Head of caudate nucleus (tissue), 42 donors: ENCODE measurements at places on chromosomes 2 and 18.

- DNase-seq = peak; percentile 75
Measured at GRCh38 chr18:44679914-44680272, 795 bp upstream of the SETBP1 start.

- no peak for DNase-seq
Measured at GRCh38 chr2:30780776-30781330, 26.4 kb downstream of the CAPN13 start.

GRCh38 chr2:47494267-47495130 lies 91.5 kb downstream of the MSH2 start:
- no peak for DNase-seq

DNA sequence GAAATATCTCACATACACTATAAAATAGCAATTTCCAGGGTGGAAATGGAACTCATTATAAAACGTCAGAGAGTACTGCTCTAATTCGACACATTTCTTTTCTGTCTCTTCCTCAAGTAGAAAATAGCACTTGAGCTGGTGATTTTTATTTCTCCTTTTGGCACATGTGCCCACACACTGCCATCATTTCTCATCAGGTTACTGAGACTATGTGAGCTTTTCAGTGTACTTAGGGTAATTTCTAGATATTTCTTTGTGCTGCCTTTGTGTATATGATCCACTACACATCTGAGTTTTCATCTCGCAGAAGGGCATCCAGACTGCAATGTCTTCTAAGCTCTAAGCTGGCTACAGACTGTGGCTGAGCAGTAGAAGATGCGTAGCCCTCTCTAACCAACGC lies 62.1 kb upstream of the PGAP1 start:
- peak; percentile 14 for DNase-seq

- DNase-seq = no peak
Measured at GRCh38 chr18:9751371-9752031, 43.4 kb downstream of the RAB31 start.

- no peak for DNase-seq
Measured at GRCh38 chr2:18544171-18544570, 16.3 kb downstream of the RDH14 start.

DNA sequence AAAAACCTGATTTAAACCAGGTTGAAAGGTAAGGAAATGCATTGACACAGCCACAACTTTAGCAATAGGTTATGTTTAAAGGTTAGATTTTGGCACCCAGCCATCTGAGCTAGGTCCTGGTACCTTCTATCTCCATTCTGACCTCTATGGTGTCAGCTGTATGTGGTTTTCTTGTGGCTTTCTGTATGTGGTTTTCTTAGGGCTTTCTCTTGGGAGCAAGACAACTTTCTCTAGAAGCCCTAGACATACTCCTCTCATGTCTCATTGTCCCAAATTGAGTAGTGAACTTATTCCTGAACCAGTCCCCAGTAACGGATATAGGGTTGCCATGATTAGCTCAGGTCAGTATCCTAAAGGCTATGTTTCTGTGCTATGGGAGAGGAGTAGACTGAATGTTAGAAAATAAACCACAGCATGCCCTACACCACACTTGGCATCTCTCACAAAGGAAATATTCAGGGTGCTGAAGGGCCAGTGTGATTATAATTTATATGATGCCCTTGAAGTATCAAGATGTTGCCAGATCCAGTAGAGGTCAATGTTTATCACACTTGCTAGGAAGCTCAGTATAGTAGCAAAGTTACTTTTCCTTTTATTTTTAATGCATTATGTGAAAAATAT lies 176.1 kb downstream of the CAPN13 start:
- no peak for DNase-seq

DNA sequence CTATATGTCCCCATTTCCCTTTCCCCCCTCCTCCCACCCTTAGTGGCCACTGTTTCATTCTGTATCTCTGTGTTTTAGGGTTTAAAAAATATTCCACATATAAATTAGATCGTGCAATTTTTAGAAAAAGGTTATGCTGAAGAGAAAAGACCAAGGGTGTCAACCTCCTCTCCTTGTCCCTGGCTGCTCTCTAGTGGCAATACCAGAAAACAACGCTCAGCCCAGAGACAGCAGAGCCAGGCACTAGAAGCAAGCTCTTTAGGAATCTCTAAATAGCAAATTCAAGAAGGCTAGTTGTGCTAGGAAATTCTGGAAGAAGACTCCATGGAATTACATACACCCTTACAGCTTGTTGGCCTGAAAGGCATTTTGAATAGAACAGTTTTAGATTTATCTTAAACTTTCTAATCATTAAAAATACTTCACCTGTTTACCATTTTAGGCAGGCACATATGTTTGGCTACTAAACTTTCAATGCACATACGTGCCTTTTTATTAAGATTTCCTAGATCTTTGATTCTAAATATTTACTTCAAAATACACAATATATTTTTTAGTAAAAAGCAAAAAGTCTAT lies 35.1 kb upstream of the RASGRP3 start:
- DNase-seq = peak; percentile 82

DNA sequence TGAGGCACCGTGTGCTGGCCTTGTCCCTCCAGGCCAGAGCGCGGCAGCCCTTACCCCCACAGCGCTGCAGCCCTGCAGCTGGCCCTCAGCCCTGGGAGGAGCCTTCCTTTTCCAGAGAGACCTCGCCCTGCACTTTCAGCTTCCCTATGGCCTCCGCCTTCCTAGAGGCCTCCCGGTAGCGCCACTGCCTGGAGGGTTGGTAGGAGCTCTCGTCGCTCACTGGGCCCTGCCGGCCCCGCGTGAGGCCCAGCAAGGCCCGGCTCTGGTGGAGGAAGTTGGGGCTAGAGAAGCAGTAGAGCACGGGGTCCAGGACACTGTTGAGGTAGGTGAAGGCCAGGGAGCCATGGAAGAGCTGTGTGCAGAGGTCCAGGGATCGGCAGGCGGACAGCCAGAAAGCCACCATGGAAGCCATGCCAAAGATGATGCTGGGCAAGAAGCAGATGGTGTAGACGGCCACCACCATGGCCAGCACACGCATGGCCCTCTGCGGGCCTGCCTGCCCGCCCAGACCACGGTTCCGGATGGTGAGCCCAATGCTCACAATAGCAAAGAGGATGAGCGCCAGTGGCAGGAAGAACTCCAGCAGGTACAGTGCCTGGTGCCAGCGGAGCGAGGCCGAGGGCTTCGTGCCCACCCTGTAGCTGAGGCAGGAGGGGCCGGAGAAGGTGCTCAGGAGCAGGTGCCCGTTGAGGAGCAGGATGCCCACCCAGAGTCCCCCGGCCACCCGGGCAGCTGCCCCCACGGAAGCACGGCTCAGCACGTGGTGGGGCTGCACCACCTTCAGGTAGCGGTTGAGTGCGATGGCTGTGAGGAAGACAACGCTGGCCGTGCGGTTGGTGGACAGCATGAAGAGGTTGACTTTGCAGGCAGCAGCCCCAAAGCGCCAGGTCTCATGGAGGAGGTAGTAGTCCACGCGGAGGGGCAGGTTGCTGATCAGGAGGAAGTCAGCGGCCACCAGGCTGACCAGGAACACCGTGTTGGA lies 821 bp downstream of the OXER1 start:
- no peak for DNase-seq

DNA sequence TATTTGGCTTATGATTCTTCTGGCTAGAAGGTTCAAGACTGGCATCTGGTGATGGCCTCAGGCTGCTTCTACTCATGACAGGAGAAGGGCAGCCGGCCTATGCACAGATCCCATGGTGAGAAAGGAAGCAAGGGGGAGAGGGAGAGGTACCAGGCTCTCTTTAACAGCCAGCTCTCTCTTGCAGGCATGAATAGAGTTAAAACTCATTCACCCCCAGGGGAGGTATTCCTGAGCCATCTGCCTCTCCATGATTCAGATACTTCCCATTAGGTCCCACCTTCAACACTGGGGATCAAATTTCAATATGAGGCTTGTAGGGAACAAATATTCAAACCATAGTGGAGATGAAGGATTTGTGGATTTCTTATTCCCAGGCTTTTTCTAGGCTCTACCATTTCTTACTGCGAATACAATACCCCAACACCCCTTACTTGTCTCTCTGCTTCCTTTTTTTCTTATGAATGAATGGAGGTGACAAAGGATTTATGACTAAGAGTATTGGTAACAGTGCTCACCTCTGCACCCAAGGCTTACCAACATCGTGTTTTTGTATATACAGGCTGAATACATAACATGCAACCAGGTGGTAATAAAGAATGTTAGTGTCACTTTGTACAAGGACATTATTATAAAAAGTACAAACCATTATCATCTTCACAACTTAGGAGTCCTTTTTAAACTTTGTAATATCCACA lies 454.6 kb upstream of the TRIB2 start:
- no peak for DNase-seq

- DNase-seq = no peak
Measured at GRCh38 chr2:175930504-175930903, 71.6 kb downstream of the LNPK start.
